ENCODE measurements at places on chromosomes 11 and 22.

DNA sequence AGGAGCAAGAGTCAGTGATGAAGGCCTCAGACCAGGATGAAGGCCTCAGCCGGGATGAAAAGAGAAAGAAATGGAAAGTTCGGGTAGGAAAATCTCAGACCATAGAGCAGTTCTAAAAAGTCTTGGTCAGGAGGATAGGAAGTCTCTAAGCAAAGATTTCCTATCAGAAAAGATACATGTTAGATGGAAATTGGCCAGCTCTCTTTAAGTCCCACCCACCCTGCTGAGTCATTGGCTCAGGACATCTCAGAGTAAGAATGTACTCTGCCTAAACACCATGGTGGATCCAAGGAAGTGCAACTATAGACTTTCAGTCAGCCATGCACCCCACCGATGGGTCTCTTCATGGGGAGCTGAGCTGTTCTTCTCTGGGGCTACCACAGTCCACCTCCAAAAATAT lies 4.4 kb downstream of the OR8B3 start:
- no peak for DNase-seq

DNA sequence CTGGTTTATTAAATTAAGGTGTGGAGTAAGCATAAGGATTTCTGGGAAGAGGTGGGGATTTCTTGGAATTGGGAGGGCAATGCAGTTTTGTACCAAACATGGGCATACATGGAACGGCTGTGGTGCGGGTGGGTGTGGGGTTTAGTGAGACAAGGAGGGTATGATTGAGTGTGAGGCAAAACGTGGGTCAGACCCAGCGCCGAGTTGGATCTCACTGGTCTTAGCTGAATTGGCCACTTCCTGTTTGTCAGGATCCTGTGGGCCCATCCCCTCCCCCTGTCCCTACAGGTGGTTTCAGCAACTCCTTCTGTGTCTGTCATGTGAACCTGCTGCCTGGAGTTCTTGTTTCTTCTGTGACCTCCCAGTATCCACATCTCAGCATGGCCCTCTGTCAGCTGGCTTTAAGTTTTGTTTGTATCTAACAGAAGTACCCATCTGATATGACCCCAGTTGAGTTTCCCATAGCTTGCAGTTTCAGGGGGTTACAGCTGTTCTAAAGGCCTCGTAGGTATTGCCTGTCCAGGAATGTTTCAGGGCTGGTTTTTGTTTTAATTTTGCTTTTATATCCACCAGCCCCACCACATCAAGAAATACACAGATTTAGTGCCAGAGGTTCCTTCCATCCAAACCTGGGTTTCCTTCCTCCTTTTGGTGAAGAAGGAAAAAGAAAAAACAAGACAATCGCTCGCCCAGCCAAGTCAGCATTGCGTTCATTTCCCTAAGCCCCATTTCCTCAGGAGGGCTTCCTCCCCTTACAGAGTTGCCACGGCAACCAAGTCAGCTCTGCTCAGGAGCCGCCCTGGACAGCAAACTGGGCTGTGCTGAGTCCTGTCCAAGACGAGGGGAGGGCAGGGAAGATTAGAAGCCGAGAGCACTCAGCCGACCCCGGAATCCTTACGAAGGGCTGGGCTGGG lies 6.0 kb downstream of the APOL1 start:
- DNase-seq, result no peak

DNA sequence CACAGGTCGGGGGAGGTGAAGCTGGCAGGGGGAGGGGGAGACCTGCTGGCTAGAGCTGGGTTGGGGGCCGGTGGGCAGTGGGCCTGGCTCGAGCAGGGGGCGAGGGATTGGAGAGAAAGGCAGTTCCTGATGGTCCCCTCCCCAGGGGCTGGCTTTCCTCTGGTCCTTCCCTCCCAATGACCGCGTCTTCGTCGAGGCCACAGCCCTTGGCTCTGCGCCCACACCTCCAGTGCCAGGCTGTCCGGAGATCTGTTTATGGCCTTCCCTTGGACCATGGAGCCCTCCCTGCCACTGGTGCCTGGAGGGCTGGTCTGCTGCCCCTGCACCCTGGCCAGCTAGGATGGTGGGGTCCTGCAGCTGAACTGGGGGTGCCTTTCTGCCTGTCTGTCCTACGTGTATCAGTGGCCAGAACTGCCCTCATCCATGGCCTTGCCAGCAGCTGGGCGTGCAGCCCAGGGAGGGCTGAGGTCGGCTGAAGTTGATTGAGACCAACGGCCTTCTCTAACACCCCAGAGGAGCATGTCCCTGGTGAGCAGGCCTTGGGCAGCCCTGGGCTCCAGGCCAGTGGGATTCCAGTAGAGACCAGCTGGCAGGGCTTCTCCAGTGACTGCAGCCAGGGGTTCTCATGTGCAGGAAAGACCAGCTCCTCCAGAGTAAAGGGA lies 12.3 kb downstream of the TANGO2 start:
- no peak for DNase-seq

GRCh38 chr11:27312110-27312509 lies 50.9 kb downstream of the CCDC34 start:
- no peak for DNase-seq

GRCh38 chr11:111308140-111308539 lies 9.8 kb downstream of the POU2AF3 start:
- DNase-seq, result no peak

DNA sequence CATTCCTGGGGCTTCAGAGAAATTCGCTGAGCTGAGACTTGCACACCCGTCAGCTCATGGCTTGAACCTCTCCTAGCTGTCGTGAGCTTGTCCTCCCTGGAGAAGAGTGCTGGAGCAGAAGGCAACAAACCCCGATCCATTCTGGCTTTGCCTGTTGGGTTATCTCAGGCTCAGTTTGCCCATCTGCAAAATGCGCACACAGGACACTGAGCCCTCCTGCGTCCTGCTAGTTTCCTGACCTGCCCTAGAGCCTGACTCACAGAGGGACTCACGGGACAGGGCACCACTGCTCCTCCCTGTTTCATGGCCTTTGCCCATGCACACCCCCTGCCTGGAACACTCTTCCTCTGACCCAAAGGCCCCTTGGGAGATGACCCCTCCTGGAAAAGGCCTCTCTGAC lies 365.0 kb downstream of the MN1 start:
- DNase-seq, result no peak

All from stimulated activated CD4-positive, alpha-beta T cell treated with anti-CD3 and anti-CD28 coated beads, Interleukin-4, amount 100 ng/mL, for 48 hours (primary cell).